ENCODE measurements at places on chromosomes 6 and 20.
A peak's percentile ranks its signal among the peaks of the same experiment; 100 is the strongest.

DNA sequence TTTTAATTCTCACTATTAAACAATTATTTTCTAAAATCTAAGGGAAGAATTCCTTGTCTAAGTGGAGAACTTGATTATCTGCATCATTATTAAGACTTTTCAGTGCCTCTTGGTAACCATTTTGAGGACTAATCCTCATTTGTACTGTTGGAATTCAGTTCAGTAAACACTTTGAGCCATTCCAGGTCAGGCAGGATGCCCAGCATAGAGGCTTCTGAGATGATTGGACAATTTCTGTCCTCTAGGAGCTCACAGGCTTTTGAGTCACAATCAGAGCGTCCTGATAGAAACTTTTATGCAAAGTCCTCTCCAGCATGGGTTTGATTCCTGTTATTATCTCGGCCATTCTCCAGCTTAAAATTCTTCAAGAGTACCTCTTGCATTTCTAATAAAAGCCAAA lies 1304.6 kb downstream of the EPHA7 start:
- DNase-seq: no peak

GRCh38 chr20:32463642-32464400 lies 105.7 kb downstream of the ASXL1 start:
- no peak for DNase-seq

- DNase-seq: peak; percentile 41
These were observed 24.8 kb upstream of the CCND3 start for GRCh38 chr6:41966214-41966920.

GRCh38 chr6:139219746-139220145 lies 72.1 kb downstream of the TXLNB start:
- DNase-seq: no peak

GRCh38 chr6:45454008-45454911 lies 76.5 kb upstream of the SUPT3H start:
- DNase-seq: peak; percentile 94

GRCh38 chr20:17137692-17138091 lies 89.1 kb upstream of the PCSK2 start:
- DNase-seq: no peak

GRCh38 chr6:36195471-36196112 lies 952 bp upstream of the BRPF3 start:
- peak; percentile 8 for DNase-seq

DNA sequence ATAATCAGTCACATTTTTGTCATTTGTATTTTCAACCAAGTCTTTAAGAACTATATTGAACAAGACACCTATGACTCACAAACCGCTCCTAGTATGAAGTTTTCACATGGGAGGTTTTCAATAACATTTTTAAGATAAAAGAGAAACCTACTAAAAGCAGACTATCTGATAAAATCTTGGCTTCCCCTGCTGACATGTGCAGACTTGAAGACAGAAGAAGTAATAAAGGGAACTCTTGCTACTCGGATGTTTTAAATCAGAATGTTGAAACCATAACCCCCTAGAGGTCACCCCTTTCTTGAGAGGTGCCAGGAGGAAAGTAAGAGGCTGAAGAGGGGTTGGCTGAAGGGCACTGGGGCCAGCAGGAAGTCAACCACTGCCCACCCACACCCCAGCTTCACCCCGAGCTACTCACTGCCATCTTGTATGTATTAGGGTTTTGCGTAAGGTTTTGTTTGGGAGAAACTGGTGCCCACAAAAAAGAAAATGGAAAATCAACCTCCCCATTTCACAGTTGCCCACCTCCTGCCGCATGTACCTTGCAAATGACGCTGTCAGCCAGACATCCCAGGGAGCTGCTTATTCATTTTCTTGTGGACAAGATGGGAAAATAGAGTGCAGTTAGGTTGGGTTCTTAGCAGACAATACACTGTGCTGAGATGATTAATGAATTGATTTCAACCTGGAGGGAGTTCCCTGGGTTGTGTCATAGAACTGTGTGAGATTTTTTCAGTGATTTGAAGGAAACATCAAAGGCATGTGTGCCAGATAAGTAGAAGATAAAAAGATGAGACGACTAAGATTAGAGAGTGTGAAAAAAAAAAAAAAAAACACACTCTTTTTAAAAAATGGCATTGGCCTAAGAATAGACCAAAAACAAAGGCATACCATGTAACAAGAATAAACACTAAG lies 83.2 kb upstream of the TAB2 start:
- DNase-seq: peak; percentile 61

DNA sequence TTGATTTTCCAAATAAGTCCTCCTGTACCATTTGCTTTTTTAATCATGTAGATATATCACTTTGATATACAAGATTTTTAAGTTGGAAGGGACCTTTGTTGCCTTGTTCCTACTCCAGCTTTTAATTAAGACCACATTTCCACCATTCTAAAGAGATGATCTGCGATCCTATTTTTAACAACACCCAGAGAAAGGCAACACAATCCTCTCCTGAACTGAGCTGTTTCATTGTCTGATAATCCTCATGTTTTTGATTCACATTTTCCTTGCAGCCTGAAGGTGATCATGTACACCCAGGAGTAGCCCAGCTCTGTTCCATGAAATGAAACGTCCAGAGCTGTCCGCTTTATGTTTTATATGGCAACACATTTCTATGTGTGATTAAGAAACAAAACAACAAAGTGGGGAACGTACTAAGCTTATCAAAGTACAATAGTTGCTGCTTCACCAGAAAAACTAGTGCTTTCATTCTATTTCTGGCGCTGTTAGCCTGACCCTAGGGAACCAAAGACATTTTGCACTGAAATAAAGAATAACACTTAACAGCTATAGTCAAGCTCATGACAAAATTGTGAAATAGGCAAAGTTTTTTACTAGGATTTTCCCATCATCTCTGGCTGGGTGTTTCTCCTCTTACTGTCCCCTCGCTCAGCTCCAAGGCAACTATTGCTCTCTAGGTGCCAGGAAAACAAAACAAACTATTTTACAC lies 22.6 kb upstream of the TRAF3IP2 start:
- DNase-seq: no peak

DNA sequence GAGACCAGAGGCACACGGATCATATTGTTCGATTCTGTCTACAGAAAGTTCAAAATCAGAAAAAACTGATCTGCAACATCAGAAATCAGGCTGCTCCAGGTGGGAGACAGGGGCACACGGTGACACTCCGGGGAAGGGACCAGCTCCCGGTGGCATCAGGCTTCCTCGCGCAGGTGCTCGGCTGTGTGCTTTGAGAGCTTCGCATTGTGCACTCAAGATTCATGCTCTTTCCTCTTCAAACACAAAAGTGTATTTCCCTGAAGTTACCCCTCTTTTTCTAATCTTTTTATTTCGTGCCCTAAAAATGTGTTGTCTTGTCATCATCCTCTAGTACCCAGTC lies 108.1 kb downstream of the DLL1 start:
- no peak for DNase-seq

- DNase-seq: no peak
These were observed 164.2 kb downstream of the NKAIN2 start for GRCh38 chr6:123967905-123968304.

GRCh38 chr6:42978839-42979522 lies at the start of gene PEX6:
TSS of gene PEX6 (minus strand) at chr6:42979181. CDS start at chr6:42979150, 31 bp downstream.
- peak; percentile 86 for DNase-seq

- no peak for DNase-seq
These were observed 47.0 kb upstream of the PLN start for GRCh38 chr6:118501099-118501498.

DNA sequence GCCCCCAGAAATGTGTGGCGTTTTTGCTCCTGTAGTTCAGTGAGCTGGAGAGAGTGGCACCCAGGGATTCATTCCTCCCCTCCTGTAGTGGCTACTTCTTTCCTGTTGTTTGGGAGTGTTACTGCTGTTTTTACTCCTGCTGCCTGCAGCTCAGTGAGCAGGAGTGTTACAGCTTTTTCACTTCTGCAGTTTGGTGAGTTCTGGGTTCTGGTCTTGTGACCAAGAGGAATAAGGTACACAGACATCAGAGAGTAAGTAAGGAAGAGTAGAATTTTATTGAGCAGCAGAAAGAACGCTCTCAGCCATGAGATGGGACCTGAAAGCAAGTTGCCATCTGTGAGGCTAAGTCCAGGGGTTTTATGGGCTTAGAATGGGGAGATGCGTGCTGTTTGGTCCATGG lies 966.3 kb upstream of the CITED2 start:
- DNase-seq: no peak

DNA sequence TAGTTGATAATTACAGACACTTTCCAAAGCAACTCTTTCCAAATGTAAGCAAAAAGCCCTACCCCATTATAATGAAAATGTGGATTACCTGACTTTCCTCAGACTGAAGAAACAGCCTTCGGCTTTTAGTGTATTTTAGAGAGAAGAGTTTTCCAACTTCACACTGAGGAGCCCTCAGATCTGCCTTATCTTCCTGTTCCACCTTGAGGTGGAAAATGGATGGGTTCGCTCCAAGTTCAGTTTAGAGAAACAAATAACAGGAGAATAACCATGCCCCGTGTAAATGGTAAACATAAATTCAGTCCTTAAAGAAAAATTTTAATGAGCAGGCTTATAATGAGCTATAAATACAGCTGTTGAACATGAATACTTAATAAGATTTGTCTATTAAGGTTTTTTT lies 21.1 kb upstream of the MTHFD1L start:
- no peak for DNase-seq

DNA sequence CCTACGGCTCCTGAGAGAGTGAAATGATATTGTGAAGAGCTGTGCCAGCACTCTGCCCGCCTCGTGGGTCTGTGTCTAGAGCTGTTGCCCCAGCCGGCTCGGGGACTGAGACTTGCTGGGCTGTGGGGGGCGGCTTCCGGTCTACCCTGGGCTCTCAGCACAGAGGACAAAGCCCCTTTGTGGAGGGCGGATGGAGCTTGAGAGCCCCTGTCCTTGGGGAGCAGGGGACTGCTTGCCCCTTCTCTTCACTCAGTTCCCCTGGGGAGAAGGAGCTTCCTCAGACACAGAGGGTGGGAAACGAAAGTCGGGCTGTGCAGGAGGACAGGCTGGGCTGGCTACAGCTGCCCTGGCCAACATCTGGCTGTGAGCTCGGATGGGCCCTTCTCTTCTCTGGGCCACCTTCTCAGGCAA lies 11.0 kb downstream of the SRC start:
- DNase-seq: no peak

DNA sequence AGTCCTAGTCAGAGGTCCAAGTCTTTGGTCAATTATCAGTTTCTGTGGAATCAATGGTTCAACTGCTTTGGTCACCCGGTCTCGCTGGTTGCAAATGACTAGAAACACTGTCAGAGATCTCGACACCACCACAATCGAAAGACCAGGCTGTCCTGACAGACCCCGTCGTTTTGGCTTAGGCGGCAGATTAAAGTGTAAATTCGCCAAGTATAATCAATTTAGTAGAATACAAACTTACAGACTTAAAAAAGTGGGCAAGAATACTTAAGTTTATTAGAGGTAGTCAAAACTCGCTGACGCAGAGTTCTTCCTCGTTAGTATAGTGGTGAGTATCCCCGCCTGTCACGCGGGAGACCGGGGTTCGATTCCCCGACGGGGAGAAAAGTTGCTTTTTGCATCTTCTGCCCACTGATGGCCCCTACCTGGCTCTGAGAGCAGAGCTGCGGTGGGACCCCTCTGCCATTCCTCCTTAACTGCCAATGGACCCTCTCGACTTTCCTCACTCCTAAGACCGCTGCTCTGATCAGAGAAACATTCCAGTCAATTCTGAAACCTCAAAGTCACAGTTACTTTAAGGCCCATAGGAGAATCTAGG lies 30.6 kb upstream of the ZNF184 start:
- DNase-seq: peak; percentile 75

- no peak for DNase-seq
These were observed 100.4 kb upstream of the BACH2 start for GRCh38 chr6:90397047-90397446.

DNA sequence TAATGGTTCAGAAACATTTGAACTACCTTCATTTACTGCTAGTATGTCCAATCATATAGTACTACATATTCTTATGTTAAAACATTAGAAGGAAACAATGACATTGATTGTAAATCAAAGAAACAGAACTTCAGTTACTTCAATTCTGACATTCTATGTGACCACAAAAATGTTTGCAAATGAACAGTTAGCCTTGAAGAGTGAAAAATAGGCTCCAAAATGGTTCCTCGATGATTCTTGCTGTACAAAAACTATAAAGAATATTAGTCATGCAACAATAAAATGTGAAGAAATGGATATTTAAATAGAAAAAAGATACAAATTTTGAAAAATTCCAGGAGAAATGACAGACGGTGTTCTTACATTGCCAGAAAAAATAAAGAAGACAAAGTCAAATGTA lies 686.9 kb downstream of the BCKDHB start:
- DNase-seq: no peak

DNA sequence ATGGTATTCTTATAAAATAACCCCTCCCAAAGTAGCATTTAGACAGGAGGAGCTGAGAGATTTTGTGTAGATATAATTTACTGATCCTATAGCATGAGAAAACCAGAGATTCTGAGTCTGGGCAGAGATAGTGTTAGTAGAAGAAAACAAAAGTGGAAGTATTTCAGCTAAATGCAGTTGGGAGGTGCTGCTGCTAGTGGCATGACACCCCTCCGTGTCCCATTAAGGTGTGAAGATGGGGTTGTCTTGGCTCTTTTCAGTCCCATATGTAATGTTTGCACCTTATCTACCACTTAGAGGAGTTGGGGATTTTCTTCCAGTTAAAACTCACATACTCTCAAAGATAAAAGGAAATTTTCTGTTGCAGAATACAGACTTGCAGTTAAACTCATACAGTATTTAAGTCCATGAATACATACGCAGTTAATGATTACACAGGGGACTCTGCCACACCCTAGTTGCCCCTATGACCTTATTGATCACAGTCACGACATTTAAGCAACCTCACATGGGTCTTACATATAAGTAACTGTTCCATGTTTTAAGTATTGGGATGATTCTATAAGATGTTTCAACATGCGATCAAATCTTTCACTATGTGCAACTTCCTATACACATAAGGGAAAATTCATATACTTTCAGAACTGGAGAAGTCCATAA lies 11.5 kb downstream of the TAAR2 start:
- DNase-seq: no peak

GRCh38 chr6:119283979-119284545 lies 65.5 kb downstream of the MAN1A1 start:
- DNase-seq: no peak

DNA sequence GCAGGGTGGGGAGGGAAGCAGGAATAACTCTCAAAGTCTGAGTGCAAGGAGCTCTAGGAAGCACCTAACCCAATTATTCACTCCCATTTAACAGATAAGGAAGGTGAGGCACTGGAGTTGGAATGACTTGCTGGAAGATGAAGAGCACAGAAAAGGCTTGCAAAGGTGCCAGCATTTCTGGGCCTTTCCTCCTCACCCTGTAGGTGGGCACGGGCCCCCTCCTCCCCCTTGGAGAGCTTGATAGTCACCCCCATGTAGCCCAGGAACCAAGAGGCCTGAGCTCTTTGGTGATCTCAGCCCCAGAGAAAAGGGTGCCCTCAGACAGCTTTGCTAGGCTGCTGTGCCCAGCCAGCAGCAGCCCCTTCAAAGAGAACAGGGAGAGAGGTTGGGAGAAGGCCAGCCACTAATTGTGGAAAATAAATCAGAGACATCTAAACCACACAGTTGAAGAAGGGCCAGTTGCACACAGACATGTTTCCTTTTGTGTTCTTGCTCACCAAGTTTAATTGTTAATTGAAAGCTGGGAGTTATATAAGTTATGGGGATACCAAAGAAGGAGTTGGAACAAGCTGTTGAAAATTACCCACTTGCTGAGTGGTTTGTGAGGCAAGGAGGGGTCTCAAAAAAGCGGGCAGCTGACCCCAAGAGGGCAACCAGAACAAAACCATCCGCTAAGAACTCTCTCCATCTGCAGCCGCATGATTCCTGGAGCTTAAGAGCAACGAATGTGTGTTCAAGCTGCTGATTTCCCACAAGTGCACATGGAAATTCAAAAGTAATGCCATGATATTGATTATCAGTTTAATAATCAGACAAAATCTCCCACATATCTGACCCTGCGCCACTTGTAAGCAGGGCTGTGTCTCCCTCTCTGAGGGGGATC lies 77.0 kb downstream of the MRPL14 start:
- no peak for DNase-seq

GRCh38 chr6:100230953-100231316 lies 233.8 kb downstream of the SIM1 start:
- peak; percentile 82 for DNase-seq
